ENCODE measurements at places on chromosomes 5 and 9.

- DNase-seq = no peak
Observed at GRCh38 chr5:112616812-112617547, 120.7 kb upstream of the APC start.

- peak; percentile 67 for DNase-seq
Observed at GRCh38 chr9:111158363-111158762, 120.1 kb upstream of the LPAR1 start.

DNA sequence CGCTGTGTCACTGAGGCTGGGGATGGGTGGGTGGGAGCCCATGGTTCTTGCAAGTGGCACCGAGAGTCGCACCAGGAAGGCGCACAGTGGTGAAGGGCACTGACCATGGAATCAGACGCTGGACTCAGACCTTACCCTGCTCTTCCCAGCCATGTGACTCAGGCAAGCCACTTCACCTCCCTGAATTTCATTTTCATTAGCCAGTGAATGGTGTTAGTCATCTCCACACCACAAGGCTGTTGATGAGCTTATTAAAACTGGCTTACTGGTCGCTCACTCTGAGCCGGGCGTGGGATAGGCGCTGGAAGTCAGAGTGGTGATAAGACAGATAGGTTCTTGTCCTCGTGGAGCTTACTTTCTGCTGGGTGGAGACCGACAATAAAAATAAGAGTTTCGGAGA, 25.1 kb downstream of the FGF18 start:
- no peak for DNase-seq

- DNase-seq = no peak
Observed at GRCh38 chr5:172315587-172316493, 32.3 kb upstream of the UBTD2 start.
